ENCODE measurements at places on chromosomes 13 and 19.

GRCh38 chr19:1533510-1534150 is 9.8 kb downstream of the PLK5 start:
- no peak for DNase-seq

GRCh38 chr13:111971891-111972780 is 94.8 kb upstream of the SOX1 start:
- DNase-seq, result no peak

DNA sequence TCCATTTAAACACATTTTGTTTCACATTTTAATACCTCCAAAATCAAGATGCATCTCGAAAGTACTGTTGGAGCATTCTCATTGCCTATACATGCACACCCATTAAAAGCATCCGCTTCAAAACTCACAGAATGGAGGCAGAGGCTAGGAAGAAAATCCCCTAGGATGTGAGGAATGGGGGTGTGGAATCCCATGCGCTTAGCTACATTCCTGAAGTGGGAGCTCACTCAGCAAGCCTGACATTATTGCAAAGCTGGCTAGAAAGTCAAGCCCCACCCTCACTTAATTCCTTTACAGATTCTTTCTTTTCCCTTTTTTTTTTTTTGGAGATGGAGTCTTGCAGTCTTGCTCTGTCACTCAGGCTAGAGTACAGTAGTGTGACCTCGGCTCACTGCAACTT is 4.6 kb upstream of the FAM32A start:
- peak; percentile 63 for DNase-seq

- peak; percentile 42 for DNase-seq
Observed at GRCh38 chr13:33150126-33150525, 133.9 kb downstream of the KL start.

- no peak for DNase-seq
Observed at GRCh38 chr19:10871711-10872545, 575 bp downstream of the CARM1 start.

GRCh38 chr13:113965968-113966884 is 7.7 kb downstream of the C13orf46 start:
- DNase-seq, result no peak

GRCh38 chr13:33644581-33645543 is 173.1 kb upstream of the RFC3 start:
- DNase-seq, result peak; percentile 52

- DNase-seq, result no peak
Observed at GRCh38 chr13:77930430-77930829, 11.8 kb upstream of the EDNRB start.

DNA sequence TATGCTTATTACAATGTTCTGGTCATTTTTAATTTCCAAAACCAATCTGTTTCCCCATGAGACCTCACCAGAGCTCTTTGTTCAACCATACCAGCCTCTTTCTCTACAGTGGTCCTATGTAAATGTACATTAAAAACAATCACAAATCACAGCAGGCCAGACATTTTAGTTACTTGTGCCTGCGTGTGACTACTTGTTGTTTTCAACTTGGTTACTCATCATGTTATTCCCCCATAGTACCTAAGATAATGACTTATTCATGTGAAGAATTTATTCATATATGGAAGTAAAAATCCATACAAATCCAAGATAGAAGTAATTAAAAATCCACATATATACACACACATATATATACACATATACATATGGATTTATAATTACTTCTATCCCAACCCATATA is 379.6 kb downstream of the SLITRK6 start:
- DNase-seq, result peak; percentile 86

DNA sequence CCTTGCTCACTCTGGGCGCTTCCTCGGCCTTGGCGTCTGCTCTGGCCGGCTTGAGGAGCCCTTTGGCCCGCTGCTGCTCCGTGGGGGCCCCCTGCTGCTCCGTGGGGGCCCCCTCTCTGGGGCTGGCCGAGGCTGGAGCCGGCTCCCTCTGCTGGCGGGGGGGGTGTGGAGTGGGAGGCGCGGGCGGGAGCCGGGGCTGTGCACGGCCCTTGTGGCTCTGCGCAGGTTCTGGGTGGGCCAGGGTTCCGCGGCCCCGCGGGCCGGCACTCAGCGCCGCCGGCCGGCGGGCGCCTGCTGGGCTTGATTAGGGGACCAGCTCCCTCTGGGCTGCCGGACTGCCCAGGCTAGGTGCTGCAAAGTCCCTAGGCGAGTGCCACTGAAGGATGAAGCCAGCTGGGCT is 436.2 kb downstream of the SLITRK6 start:
- DNase-seq, result no peak

DNA sequence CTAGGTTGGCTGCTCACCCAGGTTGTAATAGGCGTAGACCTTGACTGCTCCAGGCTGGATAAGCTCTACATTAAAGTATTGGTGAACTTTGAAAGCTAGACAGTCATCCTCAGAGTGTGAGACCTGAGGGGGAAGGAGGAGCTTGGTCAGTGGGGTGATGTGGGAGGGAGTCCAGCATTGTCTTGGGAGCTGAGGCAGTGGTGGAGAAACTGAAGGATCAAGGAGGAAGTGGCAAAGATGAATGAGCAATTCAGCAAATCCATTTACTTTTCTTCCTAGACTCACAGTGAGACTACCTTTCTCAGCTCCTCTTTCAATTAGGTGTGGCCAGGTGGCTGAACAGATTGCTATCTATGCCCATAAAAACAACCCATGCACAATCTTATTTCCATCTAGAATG is 10.2 kb upstream of the TNFSF14 start:
- DNase-seq, result peak; percentile 38

- DNase-seq, result peak; percentile 13
Observed at GRCh38 chr13:101681834-101682233, 229.4 kb downstream of the ITGBL1 start.

DNA sequence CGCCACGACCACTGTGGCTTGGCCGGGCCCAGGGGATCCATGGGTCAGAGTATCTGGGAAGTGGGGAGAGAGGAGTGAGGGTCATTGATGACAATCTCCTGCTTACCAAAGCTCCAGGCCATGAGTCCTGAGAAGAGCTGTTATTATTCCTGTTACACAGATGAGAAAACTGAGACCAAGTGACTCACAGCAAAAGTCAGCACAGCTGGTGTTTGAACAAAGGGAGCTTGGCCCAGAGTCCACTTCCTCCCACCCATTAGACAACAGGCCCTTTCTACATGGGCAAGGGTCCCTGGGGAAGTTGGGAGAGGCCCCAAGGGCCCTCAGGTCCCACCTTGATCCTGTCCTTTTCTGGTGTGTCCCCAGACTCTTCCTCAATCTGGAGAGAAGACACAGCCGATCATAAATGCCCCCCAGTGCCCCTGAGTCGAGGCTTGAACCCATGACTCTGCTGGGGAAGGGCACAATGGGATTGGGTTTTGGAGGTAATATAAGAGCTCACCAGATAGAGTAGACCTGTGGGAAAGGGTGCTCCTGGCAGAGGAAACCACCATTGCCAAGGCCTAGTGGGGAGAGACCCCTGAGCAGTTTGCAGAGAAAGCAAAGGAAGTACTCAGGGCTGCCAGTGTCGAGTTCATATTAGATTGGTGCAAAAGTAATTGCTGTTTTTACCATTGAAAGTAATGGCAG is 6.8 kb downstream of the FUT6 start:
- DNase-seq, result no peak

- DNase-seq, result no peak
Observed at GRCh38 chr19:18051887-18052286, 34.8 kb downstream of the IL12RB1 start.

DNA sequence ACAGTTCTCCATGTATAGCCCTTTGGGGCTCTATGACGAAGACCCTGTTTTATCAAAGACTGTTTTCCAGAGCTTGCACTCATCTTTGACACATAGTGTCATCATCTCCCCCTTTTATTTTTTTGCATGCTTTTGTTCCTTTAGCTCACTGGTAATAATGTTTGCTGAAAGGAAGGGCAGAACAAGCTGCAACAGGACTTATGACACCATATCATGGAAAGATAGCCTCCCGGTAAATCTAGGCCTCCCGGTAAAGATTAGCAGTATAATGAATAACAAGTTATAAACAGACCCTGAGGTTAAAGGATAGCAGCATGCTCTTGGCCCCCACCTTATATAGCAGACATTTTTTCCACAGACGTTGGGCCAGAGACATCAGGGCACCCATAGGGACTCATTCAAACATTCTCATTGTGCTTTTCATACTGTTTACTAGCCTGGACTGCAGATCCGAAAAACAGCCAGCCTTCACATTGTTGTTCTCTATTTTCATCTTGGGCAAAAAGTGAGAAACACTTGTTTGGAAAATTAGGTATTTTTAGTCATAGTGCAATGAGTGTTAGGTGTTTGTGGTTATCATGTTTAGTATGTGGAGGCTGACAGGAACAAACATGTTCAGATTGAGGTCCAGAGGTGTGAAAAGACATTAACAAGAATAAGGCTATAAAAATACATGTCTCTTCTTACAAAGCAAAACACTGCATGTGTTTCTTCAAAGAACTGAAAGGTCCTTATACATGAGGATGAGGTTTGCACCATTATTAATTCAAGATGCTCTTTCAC is 136.9 kb upstream of the SPRY2 start:
- peak; percentile 93 for DNase-seq

- DNase-seq, result no peak
Observed at GRCh38 chr13:110881839-110882627, 32.8 kb downstream of the ANKRD10 start.

DNA sequence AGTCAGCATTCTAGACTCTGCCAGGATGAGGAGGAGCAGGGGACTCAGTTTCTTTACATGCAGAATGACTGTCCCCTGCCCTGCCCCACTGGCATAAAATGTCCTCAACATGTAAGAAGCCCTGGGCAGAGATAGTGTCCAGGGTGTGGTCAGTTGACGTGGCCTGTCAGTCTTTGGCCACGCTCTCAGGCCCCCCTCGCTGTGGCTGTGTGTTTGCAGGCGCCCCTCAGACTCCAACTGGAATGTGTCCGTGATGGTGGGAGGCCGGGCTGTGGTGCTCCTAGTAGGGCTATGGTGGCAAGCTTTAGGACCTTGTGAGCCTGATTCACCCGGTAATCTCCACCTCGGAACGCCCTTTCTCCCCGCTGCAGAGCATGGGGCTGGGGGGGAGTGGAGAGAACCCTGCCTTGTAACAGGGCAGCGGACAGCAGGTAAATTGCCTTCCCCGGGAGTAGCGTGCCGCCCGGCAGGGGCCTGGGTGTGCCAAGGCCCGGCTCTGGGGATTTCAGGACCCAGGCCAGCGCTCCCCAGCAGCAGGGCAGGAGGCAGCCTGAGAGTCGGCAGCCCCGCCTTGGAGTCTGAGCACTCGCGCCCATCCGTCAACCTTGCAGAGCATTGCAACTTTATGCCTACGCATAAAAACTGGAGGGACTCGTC is 62.3 kb downstream of the CHST8 start:
- peak; percentile 17 for DNase-seq

- DNase-seq, result no peak
Observed at GRCh38 chr13:58187881-58188280, 556.3 kb downstream of the PCDH17 start.

DNA sequence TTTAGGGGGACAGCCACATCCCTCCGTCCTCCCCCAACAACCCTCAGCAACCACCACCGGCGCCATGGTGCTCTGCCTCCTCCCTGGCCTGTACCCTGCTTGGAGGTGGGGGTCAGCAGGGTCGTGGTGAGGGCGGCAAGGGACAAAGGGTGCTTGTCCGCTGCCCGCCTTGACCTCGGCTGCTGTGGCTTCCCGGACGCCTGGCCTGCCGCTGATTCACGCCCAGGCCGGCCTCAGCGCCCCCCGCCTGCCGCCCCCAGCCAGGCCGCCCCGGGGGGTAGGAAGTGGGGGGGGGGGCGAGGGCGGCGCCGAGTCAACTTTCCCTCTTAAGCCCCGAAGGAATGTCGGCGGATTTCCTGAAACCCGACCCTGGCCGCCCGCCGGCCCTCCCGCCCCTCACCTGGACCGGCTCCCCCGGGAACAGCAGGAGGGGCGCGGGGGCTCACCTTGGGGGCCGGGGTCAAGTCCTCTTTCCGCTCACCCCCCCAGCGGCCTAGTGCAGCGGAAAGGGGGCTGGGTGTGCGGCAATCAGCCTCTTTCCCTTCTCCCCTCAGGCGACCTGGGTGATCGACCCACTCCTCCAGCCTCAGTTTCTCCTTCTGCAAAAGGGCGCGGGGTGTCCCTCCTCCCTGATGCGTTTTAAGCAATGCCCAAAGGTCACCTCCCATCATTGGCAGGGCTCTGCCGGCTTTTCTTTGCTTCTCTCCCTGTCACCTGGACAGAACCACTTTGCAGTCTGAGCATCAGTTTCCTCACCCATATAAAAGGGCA is 1.9 kb upstream of the TMEM59L start:
- DNase-seq, result no peak

- DNase-seq, result no peak
Observed at GRCh38 chr13:69423844-69424243, 683.8 kb upstream of the ATXN8OS start.

GRCh38 chr19:35022460-35022859 is 7.8 kb upstream of the SCN1B start:
- DNase-seq, result no peak

GRCh38 chr19:29952177-29952576 is 10.1 kb downstream of the URI1 start:
- DNase-seq, result peak; percentile 42

- no peak for DNase-seq
Observed at GRCh38 chr19:33667141-33667650, 45.4 kb downstream of the CHST8 start.

- DNase-seq, result peak; percentile 79
Observed at GRCh38 chr19:38644719-38645118, 2.7 kb upstream of the ACTN4 start.

GRCh38 chr13:113542751-113543424 is 41.7 kb upstream of the TFDP1 start:
- no peak for DNase-seq

- DNase-seq, result peak; percentile 30
Observed at GRCh38 chr13:114339857-114340534, 25.7 kb downstream of the CHAMP1 start.

DNA sequence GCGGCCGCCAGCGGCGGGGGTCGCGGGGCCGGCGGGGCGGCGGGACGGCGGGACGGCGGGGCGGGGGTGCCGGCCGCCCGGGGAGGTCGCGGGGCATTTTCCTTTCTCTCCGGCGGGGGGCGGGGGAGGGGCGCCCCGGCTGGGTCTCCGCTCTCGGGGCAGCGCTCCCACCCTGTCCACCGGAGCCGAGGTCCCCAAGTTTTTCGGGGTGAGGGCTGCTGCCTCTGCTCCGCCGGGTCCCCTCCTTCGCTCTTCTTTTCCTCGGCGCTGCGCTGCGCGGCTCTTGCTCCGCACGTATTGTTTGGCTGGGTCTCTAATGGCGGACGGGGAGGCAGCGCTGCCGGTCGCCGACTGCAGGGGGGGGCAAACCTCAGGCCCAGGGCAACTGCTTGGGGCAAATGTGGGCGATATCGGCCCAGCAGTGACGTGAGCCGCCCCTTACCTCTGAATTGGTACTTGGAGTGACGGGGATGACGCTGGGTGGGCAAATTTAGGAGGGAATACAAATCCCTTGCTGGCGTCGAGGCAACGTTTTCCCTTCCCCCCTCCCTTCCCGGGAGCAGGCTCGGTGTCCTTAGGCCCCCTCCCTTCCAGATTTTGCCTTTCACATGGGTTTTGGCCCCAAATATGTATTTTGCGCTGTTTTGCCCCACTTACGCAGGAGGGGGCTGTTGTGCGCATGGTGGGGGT is 759 bp downstream of the ZMYM2 start:
- DNase-seq, result peak; percentile 23
